Stimulated activated CD8-positive, alpha-beta memory T cell treated with anti-CD3 and anti-CD28 coated beads, Interleukin-7, amount 100 ng/mL, for 1 hour (primary cell): ENCODE measurements at places on chromosomes 3 and 15.

DNA sequence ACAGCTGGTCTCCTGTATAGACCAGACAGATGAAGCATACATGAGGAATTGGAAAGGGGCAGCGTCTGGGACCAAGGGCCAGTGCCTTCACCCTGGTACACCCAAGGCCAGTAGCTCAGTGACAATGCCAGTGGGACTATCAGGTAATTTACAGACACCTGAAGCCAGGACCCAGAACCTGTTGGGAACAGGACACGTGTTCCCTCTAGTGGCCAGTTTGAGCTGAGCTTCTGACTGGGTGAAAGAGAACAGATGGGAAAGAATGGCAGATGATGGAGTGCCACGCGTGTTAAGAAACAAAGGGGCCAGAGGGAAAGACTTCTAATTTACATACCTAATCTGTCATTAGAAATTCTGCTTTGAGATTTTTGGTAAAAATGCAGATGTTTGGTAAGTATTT lies 5.1 kb upstream of the SLC25A38 start:
- peak; percentile 5 for DNase-seq

DNA sequence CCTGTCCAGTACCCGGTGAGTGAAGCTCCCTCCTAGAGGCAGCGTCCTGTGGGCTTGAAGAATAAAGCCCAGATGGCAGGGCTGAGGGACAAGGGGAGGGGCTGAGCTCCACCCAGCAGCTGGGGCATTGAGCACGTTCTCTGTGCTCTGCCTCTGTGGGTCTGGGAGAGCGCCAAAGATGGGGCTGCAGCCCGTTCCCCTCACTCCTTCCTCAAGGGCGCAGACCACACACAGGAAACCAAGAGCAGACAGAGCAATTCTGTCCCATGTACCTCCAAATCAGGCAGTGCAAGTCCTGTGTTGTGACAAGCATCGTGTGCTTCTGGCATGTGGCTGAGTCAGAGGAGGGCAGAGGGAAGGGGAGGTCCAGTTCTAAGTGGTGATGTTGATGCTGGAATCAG lies 15.7 kb upstream of the KIF23 start:
- no peak for DNase-seq

GRCh38 chr15:44918136-44918535 lies 38.4 kb upstream of the TERB2 start:
- no peak for DNase-seq

- DNase-seq: no peak
Observed at GRCh38 chr15:57218826-57219576, 157.3 kb upstream of the CGNL1 start.

GRCh38 chr3:60282866-60283265 lies 968.4 kb downstream of the FHIT start:
- DNase-seq: no peak

DNA sequence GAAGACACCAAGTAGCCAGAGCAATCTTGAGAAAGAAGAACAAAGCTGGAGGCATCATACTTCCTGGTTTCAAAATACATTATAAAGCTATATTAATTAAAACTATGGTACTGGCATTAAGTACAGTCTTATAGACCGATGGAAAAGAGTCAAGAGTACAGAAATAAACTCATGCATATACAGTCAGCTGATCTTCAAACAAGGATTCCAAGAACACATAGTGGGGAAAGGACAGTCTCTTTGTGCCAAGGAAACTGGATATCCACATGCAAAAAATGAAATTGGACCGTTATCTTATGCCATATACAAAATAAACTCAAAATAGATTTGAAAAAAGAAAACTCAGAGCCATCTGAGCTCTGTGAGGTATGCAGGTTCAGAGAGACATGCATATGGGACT lies 57.4 kb downstream of the SERP1 start:
- no peak for DNase-seq

- DNase-seq: no peak
Observed at GRCh38 chr3:170354760-170355159, 2.8 kb upstream of the SKIL start.

DNA sequence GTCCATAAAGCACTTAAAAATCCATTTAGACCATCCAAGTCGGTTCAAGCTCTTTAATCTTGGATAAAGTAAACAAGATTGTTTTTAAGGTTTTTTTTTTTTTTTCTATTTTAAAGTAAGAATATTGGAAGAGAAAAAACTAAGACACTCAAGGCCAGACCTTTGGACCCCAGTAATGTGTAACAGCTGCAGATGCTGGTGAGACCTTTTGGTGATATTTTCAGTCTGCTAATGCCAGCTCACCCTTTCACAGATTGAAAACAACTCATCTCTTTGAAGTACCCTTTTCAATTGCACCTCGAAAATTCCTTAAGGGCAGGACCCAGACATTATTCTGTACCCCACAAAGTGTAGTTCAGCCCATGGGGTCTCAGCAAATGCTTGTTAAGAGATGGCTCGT lies 260.7 kb upstream of the CTNNB1 start:
- no peak for DNase-seq
